ENCODE measurements at places on chromosomes 16 and 17. TPM values are rescaled to one million over a fixed set of nuclear protein-coding genes. Genes with fewer than 3 reads are reported as not detected.

The C16orf89 gene
- 0.56 TPM for total RNA-seq

- ATAC-seq, result no peak
Observed at GRCh38 chr16:50458667-50459495, 89.3 kb upstream of the NKD1 start.

The BEAN1 gene
- total RNA-seq, result 0.92 TPM

- no peak for ATAC-seq
Observed at GRCh38 chr16:55263271-55264250, 60.4 kb upstream of the IRX6 start.

- no peak for ATAC-seq
Observed at GRCh38 chr16:57687363-57687929, 7.2 kb upstream of the DRC7 start.

- no peak for ATAC-seq
Observed at GRCh38 chr16:4070936-4071335, 45.3 kb downstream of the ADCY9 start.

The C16orf92 gene
- not detected for total RNA-seq

The CTRL gene
- 0.64 TPM for total RNA-seq

GRCh38 chr17:68559316-68559715 is 41.9 kb downstream of the FAM20A start:
- no peak for ATAC-seq

- ATAC-seq, result peak; percentile 58
Observed at GRCh38 chr17:33725675-33726271, 432.7 kb upstream of the ASIC2 start.

GRCh38 chr16:22321340-22322001 is 24.3 kb downstream of the POLR3E start:
- ATAC-seq, result peak; percentile 77

The RCVRN gene
- not detected for total RNA-seq

DNA sequence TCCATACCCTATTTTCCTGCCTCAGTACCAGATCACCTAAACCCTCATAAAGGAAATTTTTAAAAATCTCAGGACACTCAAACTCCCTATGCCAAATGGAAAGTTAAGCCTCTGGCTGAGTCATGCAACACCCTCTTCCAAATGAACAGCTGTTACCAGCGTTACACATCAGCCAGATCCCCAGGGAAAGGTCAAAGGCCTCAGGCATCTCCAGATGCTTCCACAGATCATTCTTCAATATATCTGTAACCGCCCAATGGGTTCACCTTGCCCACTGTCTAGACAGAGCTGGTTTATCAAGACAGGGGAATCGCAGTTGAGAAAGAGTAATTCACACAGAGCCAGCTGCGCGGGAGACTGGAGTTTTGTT is 29.1 kb upstream of the SHCBP1 start:
- no peak for ATAC-seq

- no peak for ATAC-seq
Observed at GRCh38 chr16:28196387-28196987, 15.3 kb downstream of the XPO6 start.

The PRAC1 gene
- not detected for total RNA-seq

The ZSCAN10 gene
- not detected for total RNA-seq

The FNDC8 gene
- total RNA-seq, result not detected

DNA sequence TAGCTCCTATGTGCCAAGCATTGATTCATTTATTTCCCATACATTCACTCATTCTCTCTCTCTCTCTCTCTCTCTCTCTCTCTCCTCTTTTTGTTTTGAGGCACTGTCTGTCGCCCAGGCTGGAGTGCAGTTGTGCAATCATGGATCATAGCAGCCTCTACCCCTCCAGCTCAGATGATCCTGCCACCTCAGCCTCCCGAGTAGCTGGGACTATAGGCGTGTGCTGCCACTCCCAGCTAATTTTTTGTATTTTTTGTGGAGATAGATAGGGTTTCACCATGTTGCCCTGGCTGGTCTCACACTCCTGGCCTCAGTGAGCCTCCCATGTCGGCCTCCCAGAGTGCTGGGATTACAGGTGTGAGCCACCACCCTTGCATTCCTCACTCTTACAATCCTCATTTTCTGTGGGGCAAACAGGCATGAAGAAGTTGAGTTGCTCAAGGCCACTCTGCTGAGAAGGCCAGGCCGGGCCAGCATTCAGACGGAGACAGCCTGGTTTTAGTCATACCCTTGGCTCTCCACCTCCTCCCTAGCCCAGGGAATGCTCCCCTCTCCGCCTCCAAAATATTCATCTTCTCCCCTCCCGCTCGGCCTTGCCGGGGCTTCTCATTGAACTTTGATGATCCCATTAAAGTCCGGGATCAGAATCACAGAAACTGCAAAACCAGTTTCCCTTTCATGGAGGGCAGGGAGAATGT is 765 bp upstream of the PRM2 start:
- no peak for ATAC-seq

- ATAC-seq, result no peak
Observed at GRCh38 chr16:87881324-87882200, 12.3 kb upstream of the SLC7A5 start.

DNA sequence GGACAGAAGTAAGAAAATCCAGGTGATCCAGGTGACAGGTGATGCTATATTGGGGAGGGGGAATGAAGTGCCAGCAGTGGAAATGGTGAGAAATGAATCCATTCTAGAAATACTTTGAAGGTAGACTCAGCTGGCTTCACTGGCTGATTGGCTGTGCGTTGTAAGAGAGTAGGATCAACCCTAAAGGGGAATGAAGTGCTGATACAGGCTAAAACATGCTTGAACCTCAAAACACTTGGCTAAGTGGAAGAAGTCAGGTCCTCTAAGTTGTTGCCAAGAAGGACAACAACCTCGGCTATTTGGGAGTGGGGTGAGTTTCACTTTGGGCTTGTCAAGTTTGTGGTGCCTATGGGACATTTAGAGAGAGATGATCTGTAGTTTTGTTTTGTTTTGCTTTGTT is 24.1 kb upstream of the SCNN1B start:
- ATAC-seq, result no peak

GRCh38 chr17:78495634-78496033 is 81.6 kb downstream of the DNAH17 start:
- no peak for ATAC-seq

DNA sequence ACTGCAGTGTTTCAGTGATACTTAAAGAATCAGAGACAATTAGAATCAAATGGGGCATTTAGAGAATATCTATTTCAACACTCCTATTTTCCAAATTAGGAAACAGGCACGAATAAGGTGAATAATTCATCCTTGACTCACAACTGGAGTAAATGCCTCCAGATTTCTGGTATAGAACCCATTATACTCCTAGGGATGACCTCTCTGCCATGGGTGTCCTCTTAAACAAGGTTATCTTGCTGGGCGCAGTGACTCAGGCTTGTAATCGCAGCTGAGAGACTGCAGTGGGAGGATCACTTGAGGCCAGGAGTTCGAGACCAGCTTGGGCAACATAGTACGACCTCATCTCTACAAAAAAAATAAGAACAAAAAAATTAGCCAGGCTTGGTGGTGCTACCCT is 139.8 kb upstream of the ELAC2 start:
- no peak for ATAC-seq
